ENCODE measurements at places on chromosomes 3 and 15.

DNA sequence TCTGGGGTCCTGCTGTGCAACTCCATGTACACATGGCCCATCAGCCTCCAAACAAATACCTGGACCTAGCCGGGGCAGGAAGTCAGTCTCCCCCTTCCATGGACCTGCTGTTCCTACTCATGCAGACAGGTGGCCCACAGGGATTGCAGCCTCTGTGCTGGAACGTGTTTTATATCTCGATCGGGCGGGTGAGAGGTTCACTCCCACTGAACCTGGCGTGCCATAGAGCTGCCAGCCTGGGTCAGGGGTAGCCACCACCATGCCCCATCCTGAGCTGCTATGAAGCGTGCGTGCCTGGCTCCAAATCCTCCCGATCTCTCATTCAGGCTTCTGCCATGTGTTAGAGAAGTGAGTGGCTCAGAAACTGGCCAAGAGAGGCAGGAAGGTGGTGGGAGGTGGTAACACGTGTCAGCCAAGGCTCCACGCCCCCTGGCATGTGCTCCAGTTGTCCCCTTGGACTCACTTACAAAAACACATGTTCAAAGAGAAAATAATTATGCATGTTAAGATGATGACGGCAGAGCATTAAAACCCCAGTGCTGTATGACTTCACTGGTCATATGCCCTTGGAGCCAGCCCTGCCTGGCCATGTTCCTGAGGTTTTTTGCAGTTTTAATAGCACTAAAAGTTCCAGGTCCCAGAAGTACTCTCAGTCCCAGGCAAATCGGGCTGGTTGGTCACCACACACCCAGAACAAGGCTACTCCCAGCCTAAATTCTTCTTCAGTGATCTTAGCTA, 30.6 kb downstream of the CTSH start:
- DNase-seq, result no peak

- DNase-seq, result no peak
These were observed 8.2 kb upstream of the LCTL start for GRCh38 chr15:66573719-66574595.

DNA sequence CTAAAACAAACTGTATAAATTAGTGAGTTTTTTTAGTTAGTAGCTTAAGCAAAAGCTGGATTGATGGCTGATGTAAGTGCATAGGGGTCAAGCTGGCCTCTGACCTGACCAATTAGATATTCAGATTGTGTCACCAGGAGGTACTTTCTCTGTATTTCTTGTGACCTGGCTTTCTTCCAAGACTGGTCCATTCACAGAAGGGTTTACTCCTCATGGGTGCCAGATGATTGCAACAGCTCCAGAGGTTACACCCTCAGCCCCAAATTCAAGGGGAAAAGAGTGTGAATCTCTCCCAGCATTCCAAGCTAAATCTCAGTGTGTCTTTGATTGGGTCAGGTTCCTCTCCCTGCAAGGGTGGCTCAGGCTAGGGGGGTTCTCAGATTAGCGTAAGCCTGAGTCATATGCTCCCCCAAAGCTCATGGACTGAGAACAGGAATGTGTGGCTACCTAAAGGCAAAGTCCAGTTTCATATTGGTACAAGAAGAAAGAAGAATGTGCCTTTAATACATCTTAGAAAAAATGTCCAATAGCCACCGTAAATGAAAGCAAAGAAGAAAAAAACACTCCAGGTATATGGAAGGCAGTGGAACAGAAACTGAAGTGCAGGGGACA, 16.5 kb downstream of the PML start:
- DNase-seq, result peak; percentile 15

GRCh38 chr15:90291679-90292356, 26.3 kb downstream of the NGRN start:
- DNase-seq, result peak; percentile 51

DNA sequence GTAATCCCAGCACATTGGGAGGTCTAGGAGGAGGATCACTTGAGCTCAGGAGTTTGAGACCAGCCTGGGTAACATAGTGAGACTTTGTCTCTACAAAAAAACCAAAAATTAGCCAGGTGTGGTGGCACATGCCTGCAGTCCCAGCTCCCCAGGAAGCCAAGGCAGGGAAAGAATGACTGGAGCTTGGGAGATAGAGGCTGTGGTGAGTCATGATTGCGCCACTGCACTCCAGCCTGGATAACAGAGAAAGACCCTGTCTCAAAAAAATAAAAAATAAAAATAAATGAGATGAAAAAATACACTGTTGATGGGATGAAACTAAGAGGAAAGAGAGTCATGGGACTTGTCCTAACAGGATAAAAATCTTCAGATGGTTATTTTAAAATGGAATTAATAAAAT, 137.6 kb downstream of the IMPG2 start:
- no peak for DNase-seq

- DNase-seq, result no peak
These were observed 25.7 kb upstream of the KCNMB2 start for GRCh38 chr3:178510496-178510895.

- DNase-seq, result no peak
These were observed 146.6 kb downstream of the THSD4 start for GRCh38 chr15:71261909-71262308.

DNA sequence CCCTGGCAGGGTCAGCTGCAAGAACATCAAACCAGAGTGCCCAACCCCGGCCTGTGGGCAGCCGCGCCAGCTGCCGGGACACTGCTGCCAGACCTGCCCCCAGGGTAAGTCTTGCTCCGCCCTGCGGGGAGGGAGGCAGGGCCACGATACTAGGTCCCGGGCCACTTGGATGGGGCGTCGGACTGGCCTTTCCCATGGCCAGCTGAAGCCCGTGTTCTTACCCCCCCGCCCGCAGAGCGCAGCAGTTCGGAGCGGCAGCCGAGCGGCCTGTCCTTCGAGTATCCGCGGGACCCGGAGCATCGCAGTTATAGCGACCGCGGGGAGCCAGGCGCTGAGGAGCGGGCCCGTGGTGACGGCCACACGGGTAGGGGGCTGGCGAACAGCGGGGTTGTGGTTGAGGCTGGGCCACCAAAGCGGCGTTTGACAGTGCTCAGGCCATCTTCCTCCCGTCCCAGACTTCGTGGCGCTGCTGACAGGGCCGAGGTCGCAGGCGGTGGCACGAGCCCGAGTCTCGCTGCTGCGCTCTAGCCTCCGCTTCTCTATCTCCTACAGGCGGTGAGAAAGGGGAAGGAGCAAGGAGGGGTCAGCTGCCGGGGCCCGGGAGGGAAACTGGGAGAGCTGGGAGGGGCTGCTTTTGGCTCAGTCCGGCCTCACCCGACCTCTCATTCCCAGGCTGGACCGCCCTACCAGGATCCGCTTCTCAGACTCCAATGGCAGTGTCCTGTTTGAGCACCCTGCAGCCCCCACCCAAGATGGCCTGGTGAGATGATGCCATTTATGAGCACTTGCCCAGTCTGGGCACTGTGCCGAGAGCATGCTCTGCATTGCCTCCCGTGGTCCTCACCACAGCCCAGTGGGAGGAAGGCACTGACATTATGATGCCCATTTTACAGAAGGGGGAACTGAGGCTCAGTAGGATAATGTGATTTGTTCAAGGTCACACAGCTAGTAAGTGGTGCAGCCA, 1.7 kb downstream of the CHRD start:
- no peak for DNase-seq

DNA sequence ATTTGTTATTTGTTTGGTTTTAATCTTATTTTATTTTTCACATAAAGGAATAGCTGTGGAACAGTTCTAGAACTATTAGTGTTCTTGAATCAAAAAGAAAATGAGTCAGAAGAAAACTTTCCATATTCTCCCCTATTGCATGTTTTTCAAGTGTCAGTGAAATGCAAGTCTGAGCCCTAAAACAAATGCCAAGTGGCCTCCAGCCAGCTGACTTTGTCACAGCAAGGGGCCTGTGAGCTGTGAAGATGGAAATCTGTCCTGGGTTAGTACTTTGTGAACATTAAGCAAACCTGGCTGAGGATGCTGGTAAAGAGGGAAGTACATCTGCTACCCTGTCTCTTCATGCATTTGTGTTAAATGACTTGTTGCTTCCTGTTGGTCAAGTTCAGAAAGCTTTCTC, 14.2 kb downstream of the LRRC49 start:
- DNase-seq, result no peak

DNA sequence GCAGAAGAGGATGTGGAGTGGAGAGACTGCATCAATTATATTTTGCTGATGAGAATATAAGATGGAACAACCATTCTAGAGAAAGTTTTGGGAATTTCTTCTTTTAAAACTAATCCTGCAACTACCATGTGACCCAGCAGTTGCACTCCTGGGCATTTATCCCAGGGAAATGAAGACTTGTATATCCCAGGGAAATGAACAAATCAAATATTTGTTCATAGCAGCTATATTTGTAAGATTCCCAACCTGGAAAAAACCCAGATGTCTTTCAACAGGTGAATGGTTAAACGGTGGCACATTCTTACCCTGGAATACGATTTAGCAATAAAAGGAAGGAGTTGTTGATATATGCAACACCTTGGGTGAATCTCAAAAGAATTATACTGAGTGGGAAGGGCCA, 385.3 kb upstream of the TPRG1 start:
- no peak for DNase-seq

GRCh38 chr3:34365771-34366170, 567.3 kb downstream of the PDCD6IP start:
- DNase-seq, result no peak

DNA sequence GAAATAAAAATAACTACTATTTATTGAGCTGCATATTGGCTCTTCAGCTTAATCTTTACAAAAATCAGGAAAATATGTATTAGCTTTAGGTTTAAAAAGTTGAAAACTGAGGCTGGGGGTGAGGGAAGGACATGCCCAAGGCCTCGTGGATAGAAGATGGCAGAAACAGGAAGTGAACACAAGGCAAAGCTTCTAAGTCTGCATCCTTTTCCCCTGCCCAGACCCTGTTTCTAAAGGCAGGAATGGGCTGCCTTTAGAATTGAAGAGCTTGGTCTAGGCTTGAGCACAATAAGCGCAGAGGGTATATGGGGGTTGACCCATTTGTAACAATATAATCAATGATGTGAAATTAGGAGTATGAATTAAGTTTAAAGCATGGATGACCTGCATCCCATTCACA, 6.1 kb downstream of the CLDN18 start:
- DNase-seq, result no peak

GRCh38 chr3:109387201-109387600, 49.9 kb upstream of the DPPA4 start:
- no peak for DNase-seq

- DNase-seq, result no peak
These were observed 1028.6 kb downstream of the OTOL1 start for GRCh38 chr3:162525066-162525742.

Data from erythroblast (primary cell).